ENCODE measurements at places on chromosomes 7 and 10.

- DNase-seq: no peak
- no peak overlapping the region for H3K4me3 ChIP-seq
- no peaks in the 10 kb centered on the region for H3K36me3 ChIP-seq
- H3K27ac ChIP-seq: no peak overlapping the region
Observed at GRCh38 chr10:47041396-47042198, 130.4 kb downstream of the PTPN20 start.

DNA sequence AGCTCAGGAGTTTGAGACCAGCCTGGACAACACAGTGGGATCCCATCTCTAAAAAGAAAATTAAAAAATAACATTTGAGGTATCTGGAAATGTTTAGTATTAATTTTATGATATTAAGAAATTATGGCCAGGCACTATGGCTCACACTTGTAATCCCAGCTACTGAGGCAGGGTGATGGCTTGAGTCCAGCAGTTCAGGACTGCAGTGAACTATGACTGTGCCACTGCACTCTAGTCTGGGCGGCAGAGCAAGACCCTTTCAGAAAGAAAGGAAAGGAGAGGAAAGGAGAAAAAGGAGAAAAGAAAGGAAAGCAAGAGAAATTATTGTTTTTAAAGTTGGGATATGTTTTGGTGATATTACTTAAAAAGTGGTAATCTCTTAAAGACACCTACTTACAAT is 2.5 kb upstream of the CCDC186 start:
- peaks cover 51% of the 10 kb centered on the region for H3K4me1 ChIP-seq
- DNase-seq: no peak
- H3K36me3 ChIP-seq: peaks cover 3% of the 10 kb centered on the region
- peaks cover 12% of the 10 kb centered on the region for H3K27me3 ChIP-seq

- H3K4me3 ChIP-seq: no peak overlapping the region
- peaks cover 16% of the 10 kb centered on the region for H3K27me3 ChIP-seq
- no peak for DNase-seq
- no peaks in the 10 kb centered on the region for H3K36me3 ChIP-seq
Observed at GRCh38 chr10:71390461-71390835, 6.3 kb upstream of the CDH23 start.

GRCh38 chr10:25815999-25816768 is 117.8 kb upstream of the MYO3A start:
- H3K4me3 ChIP-seq: no peak overlapping the region
- DNase-seq: no peak
- H3K27me3 ChIP-seq: no peaks in the 10 kb centered on the region
- peaks cover 36% of the 10 kb centered on the region for H3K4me1 ChIP-seq
- peaks cover 2% of the 10 kb centered on the region for H3K36me3 ChIP-seq
- H3K27ac ChIP-seq: no peak overlapping the region

GRCh38 chr7:100691676-100692577 is 2.1 kb downstream of the GIGYF1 start:
- H3K27ac ChIP-seq: peak overlapping the region; percentile 97
- peak; percentile 91 for DNase-seq
- H3K36me3 ChIP-seq: peaks cover 26% of the 10 kb centered on the region
- peak overlapping the region; percentile 96 for H3K4me3 ChIP-seq

GRCh38 chr10:33052915-33053810 is 95.1 kb upstream of the ITGB1 start:
- no peak for DNase-seq
- H3K36me3 ChIP-seq: no peaks in the 10 kb centered on the region
- no peak overlapping the region for H3K27ac ChIP-seq
- H3K27me3 ChIP-seq: no peaks in the 10 kb centered on the region
- no peak overlapping the region for H3K4me3 ChIP-seq
- peaks cover 32% of the 10 kb centered on the region for H3K4me1 ChIP-seq

DNA sequence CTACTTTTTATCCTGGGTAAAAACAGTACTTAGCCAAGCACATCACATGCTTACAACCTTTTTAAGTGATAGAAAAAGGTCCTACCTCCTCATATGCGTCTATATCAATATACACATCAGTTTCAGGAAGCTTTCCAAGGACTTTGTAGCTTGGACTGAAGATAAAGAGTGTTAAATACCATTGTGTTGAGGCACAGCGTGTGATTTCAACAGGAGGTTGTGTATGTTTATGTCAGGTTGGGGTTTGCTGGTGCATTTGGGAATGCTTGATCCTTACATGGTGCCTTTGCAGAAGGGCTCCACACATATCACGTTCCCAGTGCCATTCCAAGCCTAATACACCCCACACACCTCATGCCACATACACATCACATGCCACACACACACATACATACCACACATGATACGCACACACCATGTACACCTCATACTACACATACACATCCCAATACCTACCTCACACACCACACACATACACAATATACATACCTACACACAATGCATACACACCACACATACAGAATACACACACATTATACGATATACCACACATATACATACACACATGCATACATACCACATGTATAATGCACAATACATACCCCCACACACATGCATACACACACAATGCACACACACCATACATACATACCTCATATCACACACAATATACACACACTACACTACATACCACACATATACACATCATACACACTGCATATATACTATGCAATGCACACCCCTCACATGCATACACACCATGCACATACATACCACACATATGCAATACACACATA is 33.1 kb downstream of the PSMC2 start:
- H3K27me3 ChIP-seq: no peaks in the 10 kb centered on the region
- no peaks in the 10 kb centered on the region for H3K36me3 ChIP-seq
- H3K4me3 ChIP-seq: no peak overlapping the region
- DNase-seq: no peak
- no peaks in the 10 kb centered on the region for H3K4me1 ChIP-seq

DNA sequence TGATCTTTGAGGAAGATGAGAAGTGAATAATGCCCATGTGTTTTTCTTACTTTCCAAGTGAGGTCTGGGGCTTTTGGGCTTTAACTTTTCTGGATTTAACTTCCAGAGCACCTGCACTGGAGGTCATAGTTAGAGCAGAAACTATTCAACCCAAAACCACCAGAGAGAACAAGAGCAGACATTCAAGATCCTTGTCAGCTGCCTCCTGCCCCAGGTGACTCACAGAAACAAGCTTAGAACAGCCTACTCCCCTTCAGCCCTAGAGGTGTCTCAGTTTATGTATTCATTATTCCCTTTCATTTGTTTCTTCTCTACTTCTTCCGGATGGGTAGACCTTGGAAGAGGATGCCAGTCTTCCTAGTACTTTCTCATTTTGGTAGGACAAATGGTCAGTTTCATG is 270.5 kb downstream of the CNTNAP2 start:
- no peak for DNase-seq
- no peaks in the 10 kb centered on the region for H3K36me3 ChIP-seq
- no peaks in the 10 kb centered on the region for H3K4me1 ChIP-seq
- no peaks in the 10 kb centered on the region for H3K27me3 ChIP-seq
- H3K4me3 ChIP-seq: no peak overlapping the region

DNA sequence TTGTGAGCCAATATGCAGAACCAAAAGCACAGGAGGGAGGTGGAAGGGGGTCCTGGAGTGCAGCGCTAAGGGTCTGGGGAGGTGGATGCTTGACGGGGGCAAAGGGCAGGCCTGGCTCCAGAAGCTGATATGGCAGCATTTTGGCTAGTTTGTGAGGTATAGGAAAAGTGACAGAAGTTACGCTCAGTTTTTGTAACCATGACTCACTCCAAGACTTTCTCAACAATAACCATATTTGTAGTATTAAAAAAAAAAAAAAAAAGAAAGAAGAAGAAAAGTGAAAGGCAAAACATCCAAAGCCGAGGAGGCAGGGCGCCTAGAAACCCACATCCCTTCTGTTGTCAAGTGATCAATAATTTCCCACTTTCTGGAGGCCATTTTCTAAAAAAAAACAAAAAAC is 92.3 kb downstream of the RNF216 start:
- H3K27me3 ChIP-seq: no peaks in the 10 kb centered on the region
- H3K36me3 ChIP-seq: no peaks in the 10 kb centered on the region
- no peak overlapping the region for H3K4me3 ChIP-seq
- DNase-seq: no peak
- peaks cover 14% of the 10 kb centered on the region for H3K4me1 ChIP-seq

Data from WTC11 (cell line).